NCI-H1417 (cell line): ENCODE measurements at places on chromosomes 12 and 14.

- no peak for DNase-seq
Measured at GRCh38 chr12:44127966-44128710, 292.3 kb downstream of the TMEM117 start.

DNA sequence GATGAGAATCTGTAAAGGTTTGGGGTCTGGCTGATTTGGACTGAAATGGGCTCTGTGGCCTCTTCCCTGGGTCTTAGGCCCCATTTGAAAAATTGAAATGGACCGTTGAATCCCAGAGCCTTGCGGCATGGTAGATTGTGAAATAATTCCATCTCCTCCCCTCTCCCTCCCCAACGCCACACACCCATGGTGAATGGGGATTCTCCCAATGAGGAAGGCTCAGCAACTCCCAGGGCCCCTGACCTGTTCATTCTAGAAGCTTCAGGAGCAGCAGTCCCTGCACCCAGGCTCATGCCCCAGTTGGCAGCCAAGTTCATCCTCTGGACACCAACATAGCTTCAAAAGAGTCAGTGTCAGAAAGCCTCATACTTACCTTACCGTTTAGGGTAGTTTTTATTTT lies 217.4 kb downstream of the ZFP36L1 start:
- DNase-seq = no peak

DNA sequence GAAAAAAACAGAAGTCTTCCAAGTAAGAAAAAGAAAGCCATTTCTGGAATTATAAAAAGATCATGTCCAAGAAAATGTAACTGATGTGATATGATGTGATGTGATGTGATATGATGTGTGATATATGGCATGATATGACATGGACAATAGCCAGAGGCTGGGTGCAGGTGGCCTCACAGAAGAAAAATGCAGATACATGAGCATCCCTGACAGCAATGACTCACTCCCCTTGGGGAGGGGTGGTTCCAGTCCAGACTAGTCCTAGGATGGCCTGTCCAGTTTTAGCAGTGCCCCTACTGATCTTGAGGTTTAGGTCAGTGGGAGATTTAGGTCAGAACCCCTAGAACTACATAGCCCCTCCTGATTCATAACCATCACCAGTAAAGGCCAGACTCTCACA lies 3.5 kb upstream of the RHOJ start:
- no peak for DNase-seq

DNA sequence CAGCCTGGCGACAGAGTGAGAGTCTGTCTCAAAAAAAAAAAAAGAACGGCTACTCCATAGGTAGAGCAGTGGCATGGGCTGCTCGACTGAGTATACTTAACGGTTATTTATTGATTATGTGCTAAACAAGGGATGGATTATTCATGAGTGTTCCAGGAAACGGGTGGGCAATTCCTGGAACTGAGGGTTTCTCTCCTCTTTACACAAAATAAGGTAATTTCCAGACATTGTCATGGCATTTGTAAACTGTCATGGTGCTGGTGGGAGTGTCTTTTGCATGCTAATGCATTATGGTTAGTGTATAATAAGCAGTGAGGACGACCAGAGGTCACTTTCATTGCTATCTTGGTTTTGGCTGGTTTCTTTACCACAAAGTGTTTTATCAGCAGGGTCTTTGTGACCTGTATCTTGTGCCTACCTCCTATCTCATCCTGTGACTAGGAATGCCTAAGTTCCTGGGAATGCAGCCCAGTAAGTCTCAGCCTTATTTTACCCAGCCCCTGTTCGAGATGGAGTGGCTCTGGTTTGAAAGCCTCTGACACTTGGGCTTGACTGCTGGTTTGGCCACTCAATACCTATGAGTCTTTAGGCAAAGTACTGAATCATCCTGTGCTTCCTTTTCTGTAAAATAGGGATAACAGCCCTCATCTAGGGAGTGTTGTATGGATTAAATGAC lies 3.2 kb downstream of the DGLUCY start:
- DNase-seq = no peak

GRCh38 chr14:60632777-60633176 lies 16.5 kb downstream of the SIX1 start:
- no peak for DNase-seq

DNA sequence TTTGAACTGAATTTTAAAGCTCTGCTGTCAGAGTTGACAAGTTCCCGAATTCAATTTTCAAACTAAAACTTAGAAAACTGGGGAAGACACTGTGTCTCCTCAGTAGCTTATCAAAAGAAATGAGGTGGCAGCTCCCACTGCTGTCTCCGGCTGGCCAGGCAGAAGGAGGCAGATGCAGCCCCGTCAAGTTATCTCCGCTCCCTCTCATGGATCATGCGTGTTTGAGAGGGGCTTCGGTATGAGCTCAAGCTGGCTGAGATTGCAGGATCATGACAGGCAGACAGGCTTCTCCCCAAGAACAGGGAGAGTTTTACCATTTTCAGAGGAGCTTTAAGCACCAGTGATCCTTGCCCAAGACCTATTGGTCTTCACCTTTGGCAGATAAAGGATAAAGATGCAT lies 88.8 kb downstream of the NEDD1 start:
- DNase-seq = no peak

DNA sequence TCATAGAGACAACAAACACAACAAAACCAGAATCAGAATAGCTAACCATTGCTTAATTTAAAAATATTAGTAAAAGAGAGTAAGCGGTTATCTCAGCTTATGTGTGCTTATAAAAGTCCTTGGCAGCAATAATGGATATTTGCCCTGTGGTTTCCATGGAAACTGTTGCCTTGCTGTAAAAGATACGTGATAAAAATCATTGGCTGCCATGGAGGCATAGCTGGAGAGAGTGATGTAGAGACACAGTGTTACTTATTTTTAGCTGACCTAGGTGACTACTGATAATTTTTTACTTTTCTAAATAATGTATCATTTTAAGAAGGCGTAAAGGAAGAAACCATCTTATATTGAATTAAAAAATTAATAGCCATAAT lies 92.9 kb downstream of the ERC1 start:
- DNase-seq = peak; percentile 89

GRCh38 chr12:56808954-56809353 lies 45.8 kb downstream of the HSD17B6 start:
- no peak for DNase-seq

DNA sequence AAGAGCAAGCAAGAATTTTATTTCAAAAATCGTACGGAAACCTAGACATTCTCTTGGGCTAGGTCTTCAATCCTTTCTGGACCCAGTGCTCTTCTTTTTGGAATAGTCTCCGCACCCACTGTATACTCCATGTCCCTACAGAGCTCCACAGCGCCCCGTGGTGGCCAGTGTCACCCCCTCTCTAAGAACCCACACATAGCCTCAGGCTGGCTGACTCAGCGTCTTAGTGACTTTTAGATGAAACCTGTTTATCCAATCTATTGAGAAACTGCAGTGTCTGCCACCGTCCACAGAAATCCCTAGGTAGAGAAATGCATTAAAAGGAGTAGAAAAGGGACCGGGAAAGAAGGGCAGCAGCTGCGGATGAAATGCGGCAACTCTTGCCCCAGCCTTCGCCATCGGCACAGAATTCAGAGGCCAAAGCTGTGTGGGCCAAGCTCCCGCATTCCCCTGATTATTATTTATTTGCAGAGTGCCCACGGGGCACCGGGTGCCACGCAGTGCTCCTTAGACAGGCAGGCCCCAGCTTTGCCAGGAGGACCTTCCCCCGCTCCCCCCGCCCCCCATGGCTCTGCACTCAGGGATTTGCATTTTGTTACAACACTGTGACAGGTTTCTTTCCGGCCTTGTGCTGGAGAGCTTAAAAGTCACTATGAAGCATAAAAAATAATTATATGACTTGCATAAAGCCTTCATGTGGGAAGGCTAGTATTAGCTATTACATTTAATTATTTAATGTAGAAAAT lies 170.1 kb upstream of the FKBP4 start:
- no peak for DNase-seq

- DNase-seq = peak; percentile 49
Measured at GRCh38 chr12:85280165-85280983, at the start of gene ALX1. ALX1 (plus strand) TSS chr12:85280220; CDS start chr12:85280262, 42 bp downstream.

- no peak for DNase-seq
Measured at GRCh38 chr14:92684801-92685560, 63.4 kb downstream of the LGMN start.

GRCh38 chr12:15446807-15447206 lies 124.5 kb downstream of the PTPRO start:
- DNase-seq = no peak

- no peak for DNase-seq
Measured at GRCh38 chr12:104292872-104293794, 10.4 kb upstream of the EID3 start.

DNA sequence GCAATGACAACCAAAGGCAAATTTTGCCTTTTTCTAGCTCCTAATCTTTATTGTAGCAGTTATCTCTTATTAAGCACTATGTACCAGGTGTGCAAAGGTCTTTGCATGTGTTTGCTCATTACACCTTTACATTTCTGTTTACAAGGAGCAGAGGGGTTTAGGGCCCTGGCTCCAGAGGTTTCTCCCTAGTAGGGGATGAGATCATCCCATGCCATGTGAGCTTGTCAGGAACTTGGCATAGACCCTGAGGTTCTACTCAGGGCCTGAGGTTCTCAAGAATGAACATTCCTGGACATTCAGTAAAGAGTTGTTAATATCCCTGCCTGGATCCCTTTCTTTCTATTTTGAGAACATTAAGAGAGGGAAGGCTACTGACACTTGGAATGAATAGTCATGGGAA lies 292.0 kb downstream of the RPAP3 start:
- no peak for DNase-seq

- DNase-seq = no peak
Measured at GRCh38 chr12:124554429-124555029, 12.9 kb downstream of the NCOR2 start.

GRCh38 chr12:55446326-55446725 lies 2.5 kb downstream of the OR6C2 start:
- DNase-seq = no peak

DNA sequence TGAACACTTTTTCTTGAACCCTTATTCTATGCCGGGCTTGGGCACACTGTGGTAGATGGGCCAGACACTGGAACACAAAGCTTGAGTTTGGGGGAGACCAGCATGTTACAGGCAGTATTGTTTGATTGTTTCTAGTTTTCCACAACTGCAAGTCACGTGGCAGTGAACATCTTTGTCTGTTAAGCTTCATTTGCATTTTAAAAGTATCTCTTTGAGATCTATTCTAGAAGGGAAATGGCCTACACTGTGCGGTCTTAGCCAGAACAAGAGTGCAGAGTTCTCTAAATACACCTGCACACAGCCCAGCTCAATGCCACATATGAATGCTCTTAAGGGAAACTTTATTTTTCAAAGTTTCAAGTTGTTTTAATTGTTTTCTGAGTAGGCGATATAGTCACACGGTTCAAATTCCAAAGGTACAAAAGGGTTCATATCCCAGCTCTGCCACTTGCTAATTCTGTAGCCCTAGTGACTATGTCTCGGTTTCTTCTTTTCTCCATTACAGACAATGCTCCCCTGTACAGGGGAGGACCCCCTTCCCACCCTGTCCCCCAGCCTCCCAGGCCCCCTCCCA lies 24.9 kb downstream of the RIN3 start:
- DNase-seq = no peak

DNA sequence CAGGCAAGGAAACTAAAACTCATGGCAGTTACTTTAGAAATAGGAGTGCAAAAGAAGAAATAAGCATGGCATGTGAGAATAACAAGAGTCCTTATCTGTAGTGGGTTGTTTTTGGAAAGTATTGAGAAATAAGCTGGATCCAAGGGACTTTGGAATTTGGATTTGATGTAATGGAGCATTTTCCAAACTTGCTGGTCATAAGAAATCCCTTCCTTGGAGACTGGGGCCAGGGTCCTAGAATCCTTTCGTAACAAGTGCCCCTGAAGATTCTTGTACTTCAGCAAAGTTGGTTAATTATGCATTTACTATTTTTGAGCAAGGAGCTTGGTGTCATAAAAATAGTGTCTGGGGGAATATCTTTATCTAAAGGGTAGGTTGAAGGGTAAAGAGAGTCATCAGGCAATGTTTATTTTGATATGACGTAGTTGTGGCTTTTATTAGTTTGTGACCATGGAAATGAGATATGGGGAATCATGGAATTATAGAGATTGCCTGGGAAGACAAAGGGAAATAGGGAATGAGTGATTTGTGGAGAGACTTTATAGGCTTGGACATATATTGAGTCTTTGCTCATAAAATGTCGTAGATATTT lies 53.9 kb downstream of the WNK1 start:
- no peak for DNase-seq

- DNase-seq = no peak
Measured at GRCh38 chr12:10018386-10018785, 8.0 kb downstream of the CLEC12B start.

DNA sequence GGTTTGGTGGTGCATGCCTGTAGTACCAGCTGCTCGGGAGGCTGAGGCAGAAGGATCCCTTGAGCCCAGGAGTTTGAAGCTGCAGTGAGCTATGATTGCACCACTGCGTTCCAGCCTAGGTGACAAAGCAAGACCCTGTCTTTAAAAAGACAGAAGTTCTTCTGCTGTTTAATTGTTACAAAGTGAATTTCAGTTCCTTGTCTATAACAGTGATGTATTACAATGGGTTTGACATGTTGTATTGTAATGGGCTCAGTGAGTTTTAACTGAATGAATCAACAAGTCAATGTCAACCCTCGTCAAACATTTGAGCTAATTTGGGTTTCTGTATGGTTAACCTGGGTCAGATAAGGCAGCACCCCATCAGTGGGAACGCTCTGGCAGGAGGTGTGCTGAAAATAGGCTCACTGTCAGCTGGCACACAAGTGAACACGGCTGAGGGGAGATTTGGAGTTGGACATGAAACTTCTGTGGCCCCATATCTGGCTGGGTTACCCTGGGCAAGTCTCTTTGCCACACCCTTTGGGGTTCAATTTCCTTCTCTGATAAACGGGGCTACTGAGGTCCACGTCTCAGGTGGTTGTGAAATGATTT lies 14.0 kb upstream of the TRPV4 start:
- no peak for DNase-seq

- DNase-seq = no peak
Measured at GRCh38 chr12:82486524-82487235, 128.4 kb downstream of the METTL25 start.

DNA sequence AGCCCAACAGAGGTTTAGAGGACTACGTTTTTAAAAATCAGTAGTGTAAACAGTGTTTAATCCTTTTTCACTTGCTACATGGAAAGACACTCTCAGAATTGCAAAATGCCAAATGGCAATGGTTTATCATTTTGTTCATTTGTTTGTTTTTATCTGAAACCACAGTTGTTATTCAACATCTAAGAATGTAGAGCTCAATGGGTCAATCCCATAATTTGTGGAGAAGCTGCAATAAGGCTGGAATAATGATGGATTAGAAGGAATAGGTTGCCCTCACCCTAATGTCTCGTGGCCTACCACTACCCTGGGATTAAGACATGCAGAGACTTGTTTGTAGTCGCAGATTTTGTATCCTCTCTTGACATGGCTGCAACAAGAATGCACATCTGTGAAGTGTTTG lies 115.7 kb downstream of the LLPH start:
- DNase-seq = no peak

GRCh38 chr12:716506-716905 lies 35.9 kb upstream of the WNK1 start:
- DNase-seq = no peak

- no peak for DNase-seq
Measured at GRCh38 chr14:28515571-28515970, 251.0 kb upstream of the FOXG1 start.
